ENCODE measurements at places on chromosomes 5 and 9.

GRCh38 chr9:135761150-135761844 lies 59.3 kb downstream of the KCNT1 start:
- no peak for DNase-seq

DNA sequence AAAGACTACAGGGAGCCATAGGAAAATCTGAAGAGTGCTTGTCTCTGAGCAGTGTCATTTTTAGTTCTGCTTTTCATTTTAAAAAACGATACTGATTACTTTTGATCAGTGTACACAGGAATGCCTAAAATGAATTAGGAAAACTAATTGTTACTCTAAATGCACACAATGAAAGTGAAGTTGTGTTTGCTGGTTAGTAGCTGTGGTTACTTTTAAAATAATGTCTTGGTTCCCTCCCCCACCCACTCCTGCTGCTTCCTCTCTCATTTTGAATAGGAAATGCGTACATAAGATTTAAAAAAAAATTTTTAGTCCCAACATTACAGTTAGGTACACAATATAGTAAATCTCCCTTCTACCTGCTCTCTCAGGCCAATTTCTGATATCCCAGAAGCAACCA lies 47.5 kb upstream of the PLPP1 start:
- no peak for DNase-seq

DNA sequence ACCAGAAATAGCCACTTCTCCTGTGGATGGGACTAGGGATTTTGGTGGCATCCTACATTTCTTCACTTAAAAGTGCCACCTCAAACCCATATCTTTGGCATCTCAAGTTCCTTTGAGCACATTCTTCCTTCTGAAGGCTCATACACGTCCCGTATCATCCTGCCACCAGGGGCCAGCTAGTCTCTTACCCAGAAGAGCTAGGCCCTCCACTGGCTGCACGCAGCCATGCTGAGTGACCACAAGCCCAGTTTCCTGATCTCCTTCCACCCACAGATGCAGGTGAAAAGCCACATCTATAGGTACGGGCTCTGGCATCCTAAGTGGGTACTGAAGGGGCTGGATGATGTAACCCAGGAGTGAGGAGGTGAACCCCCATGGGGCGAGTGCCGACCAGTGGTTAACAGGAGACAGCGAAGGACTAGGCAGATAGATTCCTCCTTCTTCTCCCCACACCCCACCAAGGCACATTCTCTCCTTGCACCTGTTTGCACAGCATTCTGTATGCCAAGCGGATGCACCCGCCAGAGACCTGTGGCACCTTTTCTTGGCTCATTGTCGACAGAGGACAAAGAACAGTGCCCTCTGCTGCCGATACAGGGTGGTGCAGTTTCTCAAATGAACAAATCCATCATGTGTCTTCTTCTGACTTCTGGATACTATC lies 14.4 kb upstream of the SCGB3A1 start:
- DNase-seq, result peak; percentile 34

GRCh38 chr5:174563899-174564298 lies 160.5 kb upstream of the MSX2 start:
- DNase-seq, result no peak

DNA sequence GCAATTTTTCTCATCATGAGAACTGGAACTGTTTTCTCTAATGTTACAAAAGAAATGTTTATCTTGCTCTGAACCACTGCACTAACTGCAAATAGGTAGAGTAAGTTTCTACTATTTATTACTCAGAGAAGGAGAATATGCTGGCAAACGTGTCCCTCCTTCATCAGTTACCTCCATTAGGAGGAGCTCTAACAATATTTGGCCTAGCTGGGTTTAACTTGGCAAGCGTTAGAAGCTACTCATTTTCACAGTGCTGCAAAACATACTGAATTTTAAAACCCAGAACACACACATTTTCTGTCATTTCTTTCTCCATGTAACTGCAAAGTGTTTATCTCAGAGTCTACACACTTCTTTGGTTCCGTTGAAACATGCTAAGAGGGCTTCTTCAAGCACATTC lies 101.0 kb upstream of the GABRG2 start:
- no peak for DNase-seq

DNA sequence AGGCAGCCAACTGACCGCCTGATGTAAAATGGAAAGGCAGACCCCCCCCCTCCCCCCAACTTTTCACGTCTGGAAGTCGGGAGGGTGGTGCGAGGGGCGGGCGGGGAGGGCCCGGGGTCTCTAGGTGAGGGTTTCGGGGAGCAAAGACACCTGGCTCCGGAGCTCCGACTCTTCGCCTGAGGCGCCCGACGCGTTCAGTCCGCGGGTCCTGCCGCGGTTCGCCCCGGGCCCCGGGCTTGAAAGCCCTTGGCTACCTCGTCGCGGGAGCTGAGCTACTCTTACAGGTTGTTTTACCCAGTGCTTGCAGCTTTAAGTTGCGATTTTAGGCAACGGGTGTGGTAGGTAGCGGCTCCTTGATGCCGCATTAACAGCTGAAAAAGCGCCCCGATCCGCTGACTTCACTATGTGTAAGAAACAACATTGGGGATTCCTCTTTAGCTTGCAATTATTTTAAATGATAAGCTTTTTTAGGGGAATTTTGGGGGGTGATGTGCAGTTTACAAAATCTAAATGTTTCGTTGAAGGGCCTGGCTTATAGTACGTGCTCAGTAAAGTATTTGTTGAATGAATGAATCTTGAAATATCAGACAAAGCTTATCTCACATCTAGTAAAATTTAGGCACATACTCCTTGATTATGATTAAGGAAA lies 722 bp downstream of the CDC42SE2 start:
- DNase-seq, result peak; percentile 29

DNA sequence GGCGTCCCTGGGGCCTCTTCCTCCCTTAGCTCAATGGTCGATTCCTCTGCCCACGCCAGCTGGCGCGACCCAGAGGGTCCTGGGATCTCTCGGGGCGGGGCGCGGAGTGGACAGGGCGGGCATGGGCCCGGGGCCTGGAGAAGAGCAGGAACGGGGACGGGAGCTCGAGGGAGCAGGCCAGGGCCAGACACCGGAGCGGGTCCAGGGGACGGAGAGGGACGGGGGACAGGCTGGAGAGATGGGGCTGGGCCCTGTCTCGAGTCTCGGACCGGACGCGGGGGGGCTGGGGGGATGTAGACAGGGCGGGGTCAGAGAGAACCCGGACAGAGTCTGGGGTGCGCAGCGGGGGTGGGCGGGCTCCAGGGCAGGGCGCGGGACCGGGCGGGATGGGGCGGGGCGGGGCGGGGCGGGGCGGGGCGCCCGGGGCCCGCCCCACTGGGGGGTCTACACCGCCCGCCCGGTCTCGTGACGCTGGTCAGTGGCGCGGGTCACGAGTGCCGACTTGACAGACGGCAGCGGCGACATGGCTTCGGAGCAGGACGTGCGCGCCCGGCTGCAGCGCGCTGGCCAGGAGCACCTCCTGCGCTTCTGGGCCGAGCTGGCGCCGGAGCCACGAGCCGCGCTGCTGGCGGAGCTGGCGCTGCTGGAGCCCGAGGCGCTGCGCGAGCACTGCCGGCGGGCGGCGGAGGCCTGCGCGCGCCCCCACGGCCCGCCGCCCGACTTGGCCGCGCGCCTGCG lies at the start of gene UAP1L1:
UAP1L1 (plus strand) TSS at position 508 of the 738 bp plus-strand sequence; CDS start at position 524, 16 bp downstream.
- DNase-seq, result peak; percentile 24

- DNase-seq, result no peak
Observed at GRCh38 chr5:171845857-171846256, 60.2 kb downstream of the SMIM23 start.

GRCh38 chr9:129338724-129339430 lies 160.8 kb upstream of the IER5L start:
- DNase-seq, result no peak

DNA sequence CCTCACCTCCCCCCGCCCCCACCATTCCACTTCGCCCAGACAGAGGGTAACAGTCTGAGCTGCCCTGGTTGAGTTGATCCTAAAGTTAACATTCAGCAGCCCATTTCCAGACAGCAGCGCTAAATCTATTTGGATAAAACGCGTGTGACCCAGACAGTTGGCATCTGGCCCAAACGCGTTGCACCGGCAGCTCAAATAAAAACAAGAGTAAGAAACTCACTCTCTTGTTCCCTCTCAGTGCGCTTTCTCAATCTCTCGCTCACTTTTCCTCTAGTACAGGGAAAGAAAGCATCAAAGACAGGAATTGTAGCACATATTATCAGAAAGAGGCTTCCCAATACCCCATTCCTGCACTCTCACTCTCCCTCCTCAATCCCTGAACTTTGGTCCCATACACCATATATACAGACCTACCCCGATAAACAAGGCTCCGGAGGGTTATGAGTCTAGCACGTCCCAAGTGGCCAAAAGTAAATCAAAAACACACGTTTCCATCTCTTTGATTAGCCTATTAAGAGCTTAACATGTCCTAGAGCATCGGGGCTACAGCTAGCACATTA lies 1.3 kb downstream of the ADAMTS6 start:
- no peak for DNase-seq

DNA sequence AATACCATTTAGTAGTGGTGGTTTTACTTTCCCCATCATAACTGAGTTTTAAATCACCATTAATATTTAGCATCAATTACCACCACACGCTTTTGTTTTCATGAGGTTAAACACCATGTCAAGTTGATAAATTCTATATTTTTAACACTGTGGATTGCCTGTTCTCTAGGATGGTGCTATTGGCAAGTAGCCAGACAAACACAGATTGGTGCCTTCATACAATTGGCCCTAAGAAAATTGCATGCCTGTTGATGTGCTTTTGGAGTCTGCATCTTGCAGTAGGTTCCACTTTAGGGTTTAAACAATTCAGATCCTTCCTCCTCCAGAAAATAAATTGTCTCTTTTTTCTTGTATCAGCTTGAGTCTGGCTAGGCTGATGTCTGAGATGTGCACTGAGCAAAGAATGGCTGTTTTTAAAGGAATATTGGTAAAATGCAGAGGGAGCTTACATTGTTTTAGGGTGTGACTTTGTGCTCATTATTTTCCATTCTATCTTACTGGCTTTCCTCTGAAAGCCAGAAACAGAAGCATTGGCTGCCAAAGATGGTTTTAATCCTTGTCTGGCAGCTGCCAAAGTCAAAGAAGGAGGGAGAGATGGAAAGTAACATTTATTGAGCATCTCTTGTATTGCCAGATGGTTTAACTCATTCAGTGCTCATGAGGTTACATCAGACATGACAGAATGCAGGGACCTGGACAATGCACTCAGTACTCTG lies 19.6 kb upstream of the MAN2A1 start:
- no peak for DNase-seq

DNA sequence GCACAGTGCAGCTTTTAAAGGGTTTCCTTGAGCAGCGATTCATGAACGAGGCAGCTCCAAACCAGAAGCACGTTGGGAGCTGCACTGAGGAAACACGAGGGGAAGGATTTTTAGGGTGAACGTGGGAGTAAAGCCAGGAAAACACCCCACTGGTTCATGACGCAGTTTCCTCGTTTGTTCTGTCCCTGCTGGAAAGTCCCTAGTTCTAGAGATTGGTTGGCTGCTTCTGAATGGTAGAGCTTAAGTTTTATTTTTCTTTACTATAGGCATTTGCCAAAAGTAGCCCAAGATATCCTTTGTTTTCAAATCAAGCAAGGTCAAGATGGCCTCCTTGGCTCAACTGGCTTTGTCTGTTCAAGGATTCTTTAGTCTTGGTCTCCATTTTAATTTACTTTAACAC lies 116.5 kb upstream of the CACNA1B start:
- DNase-seq, result no peak

DNA sequence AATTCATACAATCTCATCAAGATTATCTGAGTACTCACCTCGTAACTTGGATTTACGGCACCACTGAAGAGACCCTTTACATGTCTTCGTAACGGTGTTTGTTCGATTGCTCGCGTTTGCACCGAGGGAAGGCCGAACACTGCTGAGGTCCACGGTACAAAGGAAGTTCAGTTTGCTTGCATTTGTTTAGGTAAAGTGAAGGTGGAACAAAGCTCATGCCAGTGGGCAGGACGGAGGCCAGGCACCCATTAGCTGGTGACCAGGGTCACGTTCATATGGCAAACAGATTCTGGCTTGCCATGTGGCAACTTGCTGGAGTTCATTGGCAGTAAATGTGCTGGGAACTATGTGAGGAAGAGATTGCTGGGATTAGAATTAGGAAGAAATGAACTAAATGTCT lies 164.8 kb downstream of the MACROH2A1 start:
- no peak for DNase-seq

- no peak for DNase-seq
Observed at GRCh38 chr9:34372467-34373011, 4.2 kb downstream of the MYORG start.

GRCh38 chr9:14018081-14018480 lies 295.9 kb downstream of the NFIB start:
- no peak for DNase-seq

DNA sequence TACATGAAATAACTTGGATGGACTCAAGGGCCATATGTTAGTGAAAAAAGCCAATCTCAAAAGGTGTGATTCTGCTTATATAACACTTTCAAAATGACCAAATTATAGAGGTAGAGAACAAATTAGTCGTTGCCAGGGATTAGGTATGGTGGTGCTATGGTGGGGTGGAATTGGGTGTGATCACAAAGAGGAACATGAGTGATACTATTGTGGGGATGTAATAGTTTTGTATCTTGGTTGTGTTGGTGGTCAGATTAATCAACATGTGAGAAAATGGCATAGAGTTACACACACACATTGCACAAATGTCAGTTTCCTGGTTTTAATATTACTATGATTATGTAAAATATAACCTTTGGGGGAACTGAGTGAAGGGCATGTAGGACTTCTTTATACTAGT lies 31.9 kb downstream of the CAMK4 start:
- no peak for DNase-seq

DNA sequence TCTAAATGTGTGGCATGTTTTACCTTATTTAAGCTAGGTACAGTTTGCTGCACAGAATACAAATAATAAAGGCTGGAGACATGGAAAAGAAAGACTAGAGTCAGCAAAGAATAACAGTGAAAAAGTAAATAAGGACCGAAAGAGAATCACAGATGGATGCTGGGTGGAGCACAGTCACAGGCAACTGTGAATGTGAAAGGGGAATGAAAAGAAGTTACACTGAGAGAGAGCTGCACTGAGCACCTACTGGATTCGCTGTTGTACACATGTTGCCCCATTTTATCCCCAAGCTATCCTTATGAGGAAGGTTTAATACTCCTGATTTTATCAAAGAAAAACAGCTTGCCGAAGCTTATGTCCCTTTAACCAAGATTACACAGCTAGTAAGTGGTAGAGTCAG lies 165.4 kb upstream of the RGMB start:
- no peak for DNase-seq

GRCh38 chr5:73337586-73338255 lies 110.9 kb downstream of the FOXD1 start:
- DNase-seq, result no peak

GRCh38 chr5:41410737-41411136 lies 99.7 kb downstream of the PLCXD3 start:
- DNase-seq, result no peak

DNA sequence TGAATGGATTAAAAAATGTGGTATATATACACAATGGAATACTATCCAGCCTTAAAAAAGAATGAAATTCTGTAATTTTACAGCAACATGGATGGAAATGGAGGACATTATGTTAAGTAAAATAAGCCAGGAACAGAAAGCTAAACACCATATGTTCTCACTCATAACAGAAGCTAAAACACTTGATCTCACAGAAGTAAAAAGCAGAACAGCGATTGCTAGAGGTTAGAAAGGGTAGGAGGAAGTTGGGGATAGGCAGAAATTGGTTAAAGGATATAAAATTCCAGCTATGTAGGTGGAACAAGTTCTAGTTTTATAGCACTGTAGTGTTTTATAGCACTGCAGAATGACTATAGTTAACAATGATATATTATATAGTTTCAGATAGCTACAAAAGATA lies 15.8 kb downstream of the MARCHF3 start:
- no peak for DNase-seq

GRCh38 chr9:15400281-15400941 lies 22.3 kb upstream of the SNAPC3 start:
- DNase-seq, result no peak

GRCh38 chr5:111859031-111859430 lies 102.0 kb upstream of the NREP start:
- no peak for DNase-seq

All from activated T-helper 9 cell treated with anti-CD3 and anti-CD28 coated beads, Interleukin-2, amount 50 U/mL, for 16 hours (primary cell).